ENCODE measurements at places on chromosomes 4 and X. TPM values are rescaled to one million over a fixed set of nuclear protein-coding genes. Genes with fewer than 3 reads are reported as not detected.
A peak's percentile ranks its signal among the peaks of the same experiment; 100 is the strongest.

GRCh38 chrX:56798339-56798711 is 69.3 kb downstream of the NBDY start:
- H3K27me3 ChIP-seq: no peaks in the 10 kb centered on the region
- peaks cover 42% of the 10 kb centered on the region for H3K4me1 ChIP-seq
- no peak for DNase-seq
- H3K36me3 ChIP-seq: peaks cover 7% of the 10 kb centered on the region

- H3K36me3 ChIP-seq: no peaks in the 10 kb centered on the region
- H3K27me3 ChIP-seq: peaks cover 11% of the 10 kb centered on the region
- H3K4me3 ChIP-seq: no peak overlapping the region
- H3K4me1 ChIP-seq: no peaks in the 10 kb centered on the region
- DNase-seq: no peak
- no peak overlapping the region for H3K27ac ChIP-seq
Observed at GRCh38 chr4:155679343-155679742, 12.7 kb downstream of the GUCY1A1 start.

GRCh38 chrX:28649541-28649940 is 62.3 kb downstream of the IL1RAPL1 start:
- H3K27ac ChIP-seq: no peak overlapping the region
- DNase-seq: no peak
- no peaks in the 10 kb centered on the region for H3K36me3 ChIP-seq
- no peak overlapping the region for H3K4me3 ChIP-seq

DNA sequence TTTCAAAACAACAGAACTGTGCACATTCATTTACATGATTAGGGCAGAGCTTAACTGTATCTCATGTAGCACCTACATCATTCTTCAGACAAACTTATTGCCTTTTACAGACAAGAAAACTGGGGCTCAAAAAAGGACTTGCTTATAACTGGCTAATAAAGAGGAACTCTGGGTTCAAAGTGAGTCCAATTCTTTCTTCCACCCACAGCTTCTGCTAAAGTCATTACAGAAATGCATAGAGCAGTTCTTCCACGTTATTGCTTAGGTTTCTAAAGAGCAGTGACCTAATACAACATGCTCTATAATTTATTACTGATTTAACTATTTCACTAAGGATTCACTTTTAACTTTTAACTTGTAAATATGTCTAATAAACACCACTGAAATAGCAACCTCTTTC is 60.6 kb downstream of the ELOVL6 start:
- H3K27ac ChIP-seq: no peak overlapping the region
- H3K36me3 ChIP-seq: peaks cover 14% of the 10 kb centered on the region
- no peaks in the 10 kb centered on the region for H3K27me3 ChIP-seq
- H3K4me3 ChIP-seq: no peak overlapping the region
- H3K4me1 ChIP-seq: peaks cover 15% of the 10 kb centered on the region

DNA sequence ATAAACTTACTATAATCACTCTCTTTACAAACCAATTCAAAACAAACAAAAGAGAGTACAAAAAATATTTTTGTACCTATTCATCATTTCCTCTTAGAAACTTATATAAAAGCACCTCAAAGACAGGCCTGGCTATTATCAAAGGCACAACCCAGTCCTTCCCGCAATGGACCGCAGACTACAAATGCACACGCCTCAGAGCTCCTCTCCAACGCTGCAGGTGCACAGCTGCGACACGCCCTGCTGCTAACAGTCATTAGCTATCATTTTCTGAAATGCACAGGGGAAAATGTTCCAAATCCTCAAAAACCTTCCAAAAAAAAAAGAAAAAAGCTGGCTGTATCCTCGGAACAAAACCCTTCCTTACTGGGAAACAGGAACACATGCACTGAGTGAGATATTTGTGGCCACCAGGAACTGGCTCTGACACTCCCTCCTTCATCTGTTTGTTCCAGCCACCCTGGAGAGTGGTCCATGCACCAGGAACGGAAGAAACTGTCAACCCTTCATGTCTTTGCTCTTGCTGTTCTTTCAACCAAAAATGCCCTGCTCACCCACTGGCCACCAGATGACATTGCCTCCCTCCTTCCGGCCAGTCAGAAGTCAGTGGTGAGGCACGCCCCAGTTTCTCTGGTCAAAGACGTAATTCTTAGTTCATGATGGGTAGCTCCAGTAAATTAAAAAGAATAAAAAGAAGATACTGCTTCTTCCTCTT is 16.7 kb downstream of the IRF2 start:
- no peak for DNase-seq
- H3K27ac ChIP-seq: peak overlapping the region; percentile 40
- no peaks in the 10 kb centered on the region for H3K27me3 ChIP-seq
- peaks cover 85% of the 10 kb centered on the region for H3K4me1 ChIP-seq
- peaks cover 34% of the 10 kb centered on the region for H3K36me3 ChIP-seq

- no peak overlapping the region for H3K27ac ChIP-seq
- no peaks in the 10 kb centered on the region for H3K36me3 ChIP-seq
- H3K27me3 ChIP-seq: peaks cover 6% of the 10 kb centered on the region
- H3K4me3 ChIP-seq: no peak overlapping the region
Observed at GRCh38 chr4:182748283-182748682, 168.9 kb downstream of the DCTD start.

GRCh38 chr4:153468587-153468986 is 2.4 kb downstream of the TMEM131L start:
- H3K4me1 ChIP-seq: peaks cover 73% of the 10 kb centered on the region
- H3K27me3 ChIP-seq: no peaks in the 10 kb centered on the region

GRCh38 chr4:10715135-10715534 is 30.6 kb upstream of the CLNK start:
- DNase-seq: no peak
- H3K36me3 ChIP-seq: peaks cover 5% of the 10 kb centered on the region
- peaks cover 3% of the 10 kb centered on the region for H3K27me3 ChIP-seq
- no peak overlapping the region for H3K4me3 ChIP-seq
- peaks cover 13% of the 10 kb centered on the region for H3K4me1 ChIP-seq
- H3K27ac ChIP-seq: no peak overlapping the region

GRCh38 chr4:16505726-16506125 is 279.5 kb upstream of the TAPT1 start:
- H3K36me3 ChIP-seq: no peaks in the 10 kb centered on the region
- H3K27ac ChIP-seq: no peak overlapping the region
- no peak for DNase-seq
- H3K4me1 ChIP-seq: no peaks in the 10 kb centered on the region

DNA sequence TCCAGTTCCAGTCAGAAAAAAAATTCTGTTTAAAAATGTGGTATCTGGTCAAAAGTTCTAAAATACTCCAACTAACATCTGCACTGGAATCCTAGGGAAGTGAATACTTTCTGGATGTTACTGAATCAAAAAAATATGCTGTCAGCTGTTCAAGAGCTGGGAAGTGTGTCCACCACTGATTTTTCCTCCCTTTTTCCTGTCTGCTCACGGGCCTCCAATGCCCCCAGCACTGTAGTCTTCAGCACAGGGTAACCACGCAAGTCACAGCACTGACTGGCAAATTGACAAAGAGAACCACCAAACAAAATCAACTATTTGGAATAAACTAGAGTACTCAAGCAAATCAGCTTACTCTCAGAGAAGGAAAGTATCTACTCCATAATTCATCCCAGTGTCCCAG is 9.9 kb downstream of the VEGFC start:
- H3K36me3 ChIP-seq: no peaks in the 10 kb centered on the region
- H3K27me3 ChIP-seq: peaks cover 2% of the 10 kb centered on the region
- H3K27ac ChIP-seq: no peak overlapping the region
- H3K4me1 ChIP-seq: no peaks in the 10 kb centered on the region
- H3K4me3 ChIP-seq: no peak overlapping the region

GRCh38 chrX:96835660-96836289 is 47.9 kb upstream of the RPA4 start:
- DNase-seq: no peak
- no peaks in the 10 kb centered on the region for H3K27me3 ChIP-seq
- H3K36me3 ChIP-seq: no peaks in the 10 kb centered on the region
- no peak overlapping the region for H3K4me3 ChIP-seq
- H3K4me1 ChIP-seq: no peaks in the 10 kb centered on the region

The AFM gene
- total RNA-seq: not detected

The CLCN4 gene
- not detected for total RNA-seq

The NR3C2 gene
- total RNA-seq: 0.29 TPM

The NLRP2B gene
- not detected for total RNA-seq

The RADX gene
- total RNA-seq: 5.6 TPM

Data from activated T-helper 1 cell treated with anti-CD3 and anti-CD28 coated beads, Interleukin-12 subunit alpha, Interleukin-12 subunit beta, Interleukin-2, Interleukin-4 antibody, amounts not matched to agents 30 ng/mL and 10 ng/mL and 1 ng/mL, durations not matched to agents 14 hours and 24 hours and 36 hours (primary cell).